Activated T-cell treated with anti-CD3 and anti-CD28 coated beads, Interleukin-2, amount 50 U/mL, for 72 hours (primary cell): ENCODE measurements at places on chromosomes 7 and 10. TPM values are rescaled to one million over a fixed set of nuclear protein-coding genes. Genes with fewer than 3 reads are reported as not detected.

Gene PRRT4
- total RNA-seq: 0.70 TPM

Gene PIK3CG
- 18.7 TPM for total RNA-seq

DNA sequence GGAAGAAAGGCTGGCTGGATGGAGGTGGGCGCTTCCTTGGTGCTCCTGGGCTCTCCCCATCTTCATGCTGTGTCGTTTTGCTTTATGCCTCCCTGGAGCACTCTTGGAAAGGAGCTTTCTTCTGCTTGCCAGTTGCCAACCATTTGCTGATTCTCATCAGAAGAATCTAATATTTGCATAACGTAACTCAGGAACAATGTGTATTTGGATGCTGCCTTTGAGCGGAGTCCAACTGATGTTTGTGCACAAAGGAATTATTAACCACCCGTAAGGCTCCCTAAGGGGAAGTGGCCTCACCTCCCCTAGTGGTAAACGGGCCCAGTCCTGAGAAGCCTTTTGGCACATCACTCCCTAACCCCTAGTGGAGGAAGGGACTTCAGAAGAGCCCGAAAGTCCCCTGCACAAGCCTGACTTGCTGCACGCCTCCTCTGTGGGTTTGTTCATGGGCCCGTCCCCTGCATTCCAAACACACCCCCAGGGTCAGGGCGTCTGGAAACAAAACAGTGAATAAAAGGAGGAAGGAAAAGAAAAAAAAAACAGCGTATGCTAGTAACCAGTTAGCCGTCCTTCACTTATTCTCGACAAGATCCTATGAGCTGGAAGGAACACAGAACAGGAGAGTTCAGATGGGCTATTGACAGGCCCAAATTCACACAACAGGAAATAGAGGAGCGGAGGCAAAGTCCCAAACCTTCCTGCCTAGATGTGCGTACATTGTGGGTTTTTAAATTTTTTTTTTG, 602.2 kb downstream of the LRMDA start:
- no peak overlapping the region for H3K4me3 ChIP-seq
- no peaks in the 10 kb centered on the region for H3K4me1 ChIP-seq
- no peaks in the 10 kb centered on the region for H3K27me3 ChIP-seq
- no peak for DNase-seq
- H3K36me3 ChIP-seq: peaks cover 1% of the 10 kb centered on the region

DNA sequence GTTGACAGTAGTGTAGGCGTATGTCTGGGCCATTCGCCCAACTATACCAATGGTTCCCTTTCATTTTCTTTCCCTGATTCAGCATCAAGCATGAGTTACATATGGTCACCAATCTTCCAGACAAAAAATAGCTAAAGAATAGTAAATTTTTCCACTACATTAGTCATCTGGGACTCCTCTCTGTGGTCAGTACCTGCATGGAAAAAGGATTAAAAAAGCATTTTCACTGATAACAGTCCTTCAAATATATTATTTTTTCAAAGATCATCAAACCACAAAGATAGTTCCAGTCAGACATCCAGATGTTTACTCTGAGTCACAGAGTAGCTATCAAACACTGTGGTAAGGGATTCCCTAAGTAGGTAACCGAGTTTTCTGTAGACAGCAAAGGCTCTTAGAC, 302.6 kb upstream of the SEMA3D start:
- H3K4me3 ChIP-seq: no peak overlapping the region
- no peaks in the 10 kb centered on the region for H3K36me3 ChIP-seq
- no peak for DNase-seq
- H3K27me3 ChIP-seq: no peaks in the 10 kb centered on the region
- H3K27ac ChIP-seq: no peak overlapping the region
- no peaks in the 10 kb centered on the region for H3K4me1 ChIP-seq

- H3K27ac ChIP-seq: no peak overlapping the region
- no peaks in the 10 kb centered on the region for H3K27me3 ChIP-seq
- H3K36me3 ChIP-seq: no peaks in the 10 kb centered on the region
- H3K4me3 ChIP-seq: no peak overlapping the region
- H3K4me1 ChIP-seq: no peaks in the 10 kb centered on the region
Observed at GRCh38 chr10:73941300-73941699, 30.4 kb downstream of the PLAU start.
